Right lung (tissue), 10 donors: ENCODE measurements at places on chromosomes 5 and 9. TPM values are rescaled to one million over a fixed set of nuclear protein-coding genes. Genes with fewer than 3 reads are reported as not detected.

DNA sequence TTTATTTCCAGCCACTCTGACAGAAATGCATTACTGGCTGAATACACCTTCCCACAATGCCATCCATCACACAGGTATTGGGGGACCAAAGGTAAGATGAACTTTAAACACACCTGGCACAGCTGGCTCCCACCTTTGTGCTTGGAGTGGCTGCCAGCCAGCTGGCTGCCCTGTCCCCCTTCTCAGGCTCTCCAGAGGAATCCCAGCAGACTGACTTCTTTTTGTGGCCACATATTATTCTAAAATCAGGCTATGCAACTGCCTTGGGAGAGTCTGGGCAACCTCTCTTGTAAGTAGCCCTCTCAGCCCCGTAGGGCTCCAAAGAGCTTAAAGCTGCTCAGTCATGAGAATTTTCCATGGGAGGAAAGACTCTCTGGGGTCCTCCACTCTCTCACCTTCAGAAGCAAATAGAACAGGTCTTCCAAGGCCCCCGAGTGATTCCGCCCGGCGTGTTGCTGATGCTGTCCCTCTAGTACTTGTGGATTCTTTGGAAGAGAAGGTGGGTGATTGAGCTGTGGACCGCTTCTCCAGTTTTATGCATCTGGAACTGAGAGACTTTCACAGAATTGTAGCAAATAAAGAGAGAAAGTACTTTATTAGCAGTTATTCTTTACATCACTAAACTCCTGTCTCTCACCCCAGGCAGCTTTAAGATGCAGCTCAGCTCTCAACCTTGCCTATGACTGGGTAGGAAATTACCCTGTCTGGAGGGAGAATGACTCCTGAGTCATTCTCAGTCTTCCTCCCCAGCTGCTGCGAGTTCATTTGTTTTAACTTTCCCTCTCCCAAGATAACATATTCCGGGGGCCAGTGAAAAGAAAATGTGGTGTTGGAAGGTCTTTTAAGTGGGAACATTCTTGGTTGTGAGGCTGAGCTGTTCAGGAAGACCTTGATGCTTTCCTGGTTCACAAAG lies 159.4 kb upstream of the PITX1 start:
- no peak for DNase-seq

DNA sequence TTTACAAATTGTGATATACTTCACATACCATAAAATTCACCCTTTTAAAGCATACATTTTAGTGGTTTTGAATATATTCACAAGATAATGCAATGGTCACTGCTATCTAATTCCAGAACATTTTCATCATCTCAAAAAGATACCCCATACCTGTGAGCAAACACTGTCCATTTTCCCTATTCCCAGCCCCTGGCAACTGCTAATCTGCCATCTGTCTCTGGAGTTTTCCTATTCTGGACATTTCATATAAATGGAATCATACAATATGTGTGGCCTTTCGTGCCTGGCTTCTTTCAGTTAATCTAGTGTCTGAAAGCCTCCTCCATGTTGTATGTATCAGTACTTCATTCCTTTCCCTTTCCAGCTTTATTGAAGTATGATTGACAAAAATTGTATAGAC lies 14.7 kb downstream of the SNX30 start:
- DNase-seq = no peak

- no peak for DNase-seq
These were observed 186.9 kb upstream of the TUT7 start for GRCh38 chr9:86541014-86541570.

- no peak for DNase-seq
These were observed 68.4 kb downstream of the RAD23B start for GRCh38 chr9:107351382-107352045.

DNA sequence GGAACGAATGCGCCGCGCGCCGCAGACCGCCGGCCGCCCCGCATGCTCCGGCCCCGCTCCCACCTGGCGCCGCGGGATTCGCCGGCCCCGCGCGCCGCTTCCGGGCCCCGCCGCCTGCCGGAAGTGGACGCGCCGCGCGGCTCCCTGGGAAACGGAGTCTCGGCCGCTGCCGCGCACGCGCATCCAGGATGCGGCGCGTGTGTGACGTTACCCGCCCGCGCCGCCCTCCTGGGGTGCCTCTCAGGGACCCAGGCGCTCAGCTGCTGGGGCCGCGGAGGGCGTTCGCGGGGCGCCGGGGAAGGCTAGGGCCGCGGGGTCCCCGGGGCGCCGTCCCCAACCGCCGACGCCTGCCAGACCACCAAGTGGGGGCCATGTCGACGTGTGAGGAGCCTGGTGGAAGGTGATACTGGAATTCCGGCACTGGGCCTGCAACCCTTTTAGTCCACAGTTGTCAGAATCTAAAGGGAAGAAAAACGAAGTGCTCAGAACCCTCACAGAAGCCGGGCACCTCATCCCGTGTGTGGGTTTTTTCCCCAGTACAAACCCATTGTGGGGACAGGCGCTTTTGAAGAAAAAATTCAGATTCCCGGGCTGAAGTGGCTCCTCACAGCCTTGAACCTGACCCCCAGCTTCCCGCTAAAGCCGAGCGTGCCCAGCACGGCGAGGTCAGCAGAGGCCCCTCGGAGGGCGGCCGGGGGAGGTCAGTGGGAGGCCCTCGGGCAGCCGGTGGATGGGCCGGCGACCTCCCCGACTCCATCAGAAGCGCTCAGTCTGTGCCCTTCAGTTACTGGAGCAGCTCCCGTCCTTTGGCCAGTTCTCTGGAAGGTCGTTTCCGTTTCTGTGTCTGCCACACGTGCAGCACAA lies at the start of gene CLPTM1L:
Gene CLPTM1L, minus strand, starts transcription at position 125 of the 864 bp plus-strand sequence. CDS start 258 bp downstream, outside the sequence.
- DNase-seq = peak; percentile 89

Gene PCDHGA6
- polyA plus RNA-seq = 4.6 TPM

GRCh38 chr9:116278326-116278725 lies 124.7 kb downstream of the PAPPA start:
- DNase-seq = no peak

GRCh38 chr5:150490296-150490669 lies 17.6 kb upstream of the NDST1 start:
- no peak for DNase-seq

DNA sequence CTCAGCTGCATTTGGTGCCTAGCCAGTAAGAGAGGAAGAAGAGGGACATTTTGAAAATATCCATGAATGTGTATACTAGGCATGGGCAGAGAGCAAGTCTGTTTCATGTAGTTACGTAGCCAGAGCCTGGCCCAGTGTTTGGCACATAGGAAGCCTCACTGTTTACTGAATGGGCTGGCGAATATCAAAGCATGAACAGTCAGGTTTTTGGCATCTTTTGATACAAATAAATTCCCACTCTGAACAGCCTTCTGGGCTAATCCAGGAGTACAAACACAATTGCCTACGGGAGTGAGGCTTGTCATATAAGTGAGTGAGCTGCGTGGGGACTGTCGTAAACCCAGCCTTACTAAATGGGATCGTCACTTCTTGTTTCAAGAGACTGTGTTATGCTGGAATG lies 253.1 kb upstream of the PANK3 start:
- no peak for DNase-seq

- no peak for DNase-seq
These were observed 58.3 kb upstream of the FBXW11 start for GRCh38 chr5:172064766-172065165.

- DNase-seq = no peak
These were observed 94.1 kb upstream of the SNX2 start for GRCh38 chr5:122680623-122681350.
